NCI-H774 (cell line): ENCODE measurements at places on chromosomes 3 and 15.

- DNase-seq: no peak
Measured at GRCh38 chr15:60721257-60721626, 242.3 kb upstream of the ICE2 start.

GRCh38 chr3:184129012-184129411, 6.1 kb upstream of the EIF2B5 start:
- DNase-seq: peak; percentile 68

DNA sequence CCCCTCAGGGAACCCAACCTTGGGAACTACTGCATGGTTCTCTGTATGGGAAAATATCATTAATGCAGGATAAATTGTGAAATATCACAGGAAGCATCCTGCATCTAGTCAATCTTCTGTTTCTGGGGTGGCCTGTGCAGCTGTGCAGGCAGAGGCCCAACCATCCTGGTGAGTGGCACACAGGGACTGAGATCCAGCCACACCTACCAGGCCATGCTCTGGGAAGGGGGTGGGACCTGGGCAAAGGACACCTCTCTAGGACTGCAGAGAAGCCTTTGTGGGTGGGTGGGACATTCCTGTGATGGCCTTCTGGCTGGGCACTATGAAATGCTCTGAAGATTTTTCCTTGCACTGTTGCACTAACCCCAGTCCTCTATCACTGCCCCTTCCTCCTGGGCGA, 26.8 kb downstream of the CCRL2 start:
- no peak for DNase-seq

DNA sequence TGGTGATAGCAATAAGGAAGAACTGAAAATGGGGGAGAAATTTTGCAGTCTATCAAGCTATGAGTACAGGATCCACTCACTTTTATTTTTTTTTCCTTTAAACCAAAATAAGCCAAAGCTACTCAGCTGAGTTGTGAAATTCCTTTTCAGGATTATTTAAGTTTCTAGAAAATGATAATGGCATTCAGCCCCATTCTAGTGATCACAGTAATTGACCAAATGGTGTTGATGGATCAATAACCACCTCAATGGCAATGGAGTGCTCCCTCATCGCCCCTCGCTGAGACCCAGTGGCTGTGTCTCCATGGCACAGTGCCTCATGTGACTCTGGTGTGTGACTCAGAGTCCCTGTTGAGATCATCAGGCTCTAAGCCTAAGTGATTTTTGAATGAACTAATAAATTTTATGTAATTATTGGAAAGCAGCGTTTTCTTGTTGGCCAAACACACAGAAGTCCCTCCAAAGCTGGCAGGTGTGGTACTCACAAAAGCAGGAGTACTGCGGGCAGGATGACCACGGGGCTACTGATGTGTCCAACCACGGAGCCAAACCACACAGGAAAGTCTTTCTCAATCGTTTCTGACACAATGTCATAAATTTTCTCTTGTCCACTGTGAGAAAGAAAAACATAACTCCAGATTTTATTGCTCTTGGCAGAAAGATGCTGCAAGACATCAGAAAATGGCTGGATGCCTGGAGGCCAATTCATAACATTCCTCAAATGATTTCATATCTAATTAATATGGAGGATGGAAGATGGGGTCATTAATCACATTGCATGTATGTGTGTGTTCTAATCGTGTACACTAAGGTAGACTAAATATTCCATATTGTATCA, 14.4 kb upstream of the STARD5 start:
- no peak for DNase-seq

GRCh38 chr3:45987368-45988291, 8.0 kb downstream of the FYCO1 start:
- DNase-seq: no peak

DNA sequence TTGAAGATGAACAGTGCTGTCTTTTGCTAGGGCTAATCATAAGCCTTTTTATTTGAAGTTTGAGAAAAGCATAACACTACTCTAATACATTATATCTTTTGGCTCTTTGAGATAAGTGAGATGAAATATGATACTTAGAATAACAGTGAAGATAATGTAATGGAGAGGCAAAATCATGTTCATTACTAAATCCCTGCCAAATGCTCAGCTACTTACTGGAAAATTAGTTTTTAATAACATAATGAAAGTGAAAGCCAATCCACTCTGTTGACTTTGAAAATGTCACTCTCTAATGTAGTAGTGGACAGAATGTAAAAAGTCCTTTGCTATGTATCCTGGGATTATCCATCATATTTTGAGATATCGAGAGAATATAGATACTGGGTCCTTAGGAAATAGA, 35.9 kb upstream of the MYH15 start:
- DNase-seq: no peak

DNA sequence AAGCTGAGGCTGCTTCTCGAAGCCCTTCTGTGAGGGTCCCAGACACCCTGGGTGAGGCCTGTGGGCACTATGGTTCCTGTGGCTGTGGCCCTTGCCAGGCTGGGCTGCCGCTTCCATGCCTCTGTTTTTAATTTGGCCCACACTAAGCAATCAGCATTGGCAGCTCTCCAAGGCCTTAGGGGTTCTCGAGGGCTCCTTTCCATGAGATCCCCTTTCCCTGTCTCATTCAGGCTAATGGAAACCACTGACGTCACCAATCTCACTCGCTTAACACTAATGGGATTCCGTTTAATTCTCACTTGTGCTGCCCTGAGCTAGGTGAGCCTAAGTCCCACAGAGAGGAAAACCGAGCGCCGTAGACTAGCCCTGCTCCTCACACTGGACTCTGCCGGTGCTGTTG, 60.2 kb upstream of the RAB6B start:
- no peak for DNase-seq

DNA sequence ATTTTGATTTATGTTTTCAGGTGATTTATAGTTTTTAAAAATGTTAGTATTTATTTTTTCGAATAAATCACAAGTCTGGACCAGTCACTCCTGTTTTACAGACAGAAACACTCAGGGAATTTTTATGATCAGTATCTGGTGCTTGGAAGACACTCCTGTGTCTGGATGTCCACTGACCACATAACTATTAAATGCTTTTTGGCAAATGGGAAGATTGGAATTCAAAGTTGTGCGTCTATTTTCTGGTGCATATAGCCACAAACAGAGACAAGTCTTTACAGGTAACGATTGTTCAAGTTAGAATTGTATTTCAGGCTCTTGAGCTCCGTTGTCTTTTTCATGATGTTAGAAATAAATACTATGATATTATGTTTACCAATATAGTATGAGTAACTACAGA, 12.2 kb downstream of the CP start:
- no peak for DNase-seq

GRCh38 chr15:98401029-98401428, 247.3 kb upstream of the IGF1R start:
- no peak for DNase-seq

DNA sequence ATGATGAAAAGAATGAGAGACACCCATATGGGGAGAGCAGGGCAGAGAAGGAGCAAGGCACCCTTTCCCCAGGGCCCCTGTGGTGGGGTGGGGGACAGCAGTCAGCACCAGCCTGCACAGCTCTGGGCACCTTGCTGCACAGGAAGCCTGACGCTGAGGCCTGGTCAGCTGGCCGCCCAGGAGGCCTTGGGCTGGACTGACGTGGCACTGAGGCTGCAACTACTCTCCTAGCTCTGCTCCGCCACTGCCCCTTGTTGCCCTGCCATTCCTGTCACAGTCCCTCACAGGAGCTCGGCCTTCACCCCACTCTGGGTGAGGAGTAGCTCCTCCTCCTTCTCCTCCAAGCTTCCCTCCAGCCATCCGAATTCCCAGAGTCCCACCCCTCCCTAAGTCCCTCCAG, 99.7 kb downstream of the CPN2 start:
- no peak for DNase-seq

DNA sequence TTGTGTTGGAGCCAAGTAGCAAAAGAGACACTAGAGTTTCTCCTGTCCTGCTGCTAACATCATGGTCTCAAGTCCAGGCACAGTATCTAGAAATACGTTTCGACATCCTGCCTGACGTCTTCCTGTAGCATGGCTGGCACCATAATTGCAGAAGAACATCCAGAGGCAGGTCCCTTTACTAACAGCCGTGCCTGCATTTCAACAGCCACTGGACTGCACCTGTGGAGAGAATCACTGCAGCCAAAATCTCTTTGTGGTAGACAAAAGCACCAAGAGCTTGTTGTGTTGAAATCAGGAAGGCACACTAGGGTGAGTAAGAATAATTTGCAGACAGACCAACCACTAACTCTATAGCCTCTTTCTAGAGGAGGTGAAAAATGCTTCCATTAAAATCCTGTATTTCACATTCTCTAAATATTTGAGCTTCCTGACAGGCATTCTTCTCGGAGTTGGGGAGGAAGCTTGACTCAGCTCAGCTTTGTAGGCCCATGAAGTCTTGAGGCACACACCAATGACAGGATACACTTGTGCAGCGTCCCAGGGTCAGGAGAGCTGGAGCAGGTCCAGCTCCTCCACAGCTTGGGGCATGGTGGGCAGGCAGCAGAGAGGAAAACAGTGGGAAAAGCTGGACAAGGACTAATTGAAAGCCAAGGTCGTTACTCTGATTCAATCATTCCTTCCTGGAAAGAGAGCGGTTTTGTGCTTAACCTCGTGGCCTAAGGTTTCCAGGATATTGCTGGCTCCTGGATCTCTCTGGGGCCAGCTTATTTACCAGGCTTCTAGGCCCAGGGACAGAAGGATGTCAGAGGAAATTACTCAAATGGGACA, 244.9 kb downstream of the FAM43A start:
- no peak for DNase-seq

DNA sequence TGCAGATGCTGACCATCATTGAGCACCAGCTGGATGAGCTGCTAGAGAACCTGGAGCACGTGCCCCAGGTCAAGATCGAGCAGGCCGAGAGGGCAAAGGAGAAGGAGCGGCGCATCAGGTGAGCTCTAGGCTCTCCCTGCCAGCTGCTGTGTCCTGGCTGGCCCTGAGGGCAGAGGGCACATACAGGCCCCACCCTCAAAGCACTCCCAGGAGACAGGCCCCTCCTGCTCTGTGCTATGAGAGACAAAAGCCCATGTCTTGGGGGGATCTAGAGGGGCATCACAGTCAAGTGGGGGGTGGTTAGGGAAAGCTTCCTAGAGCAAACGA, 39.5 kb downstream of the CFAP100 start:
- no peak for DNase-seq

DNA sequence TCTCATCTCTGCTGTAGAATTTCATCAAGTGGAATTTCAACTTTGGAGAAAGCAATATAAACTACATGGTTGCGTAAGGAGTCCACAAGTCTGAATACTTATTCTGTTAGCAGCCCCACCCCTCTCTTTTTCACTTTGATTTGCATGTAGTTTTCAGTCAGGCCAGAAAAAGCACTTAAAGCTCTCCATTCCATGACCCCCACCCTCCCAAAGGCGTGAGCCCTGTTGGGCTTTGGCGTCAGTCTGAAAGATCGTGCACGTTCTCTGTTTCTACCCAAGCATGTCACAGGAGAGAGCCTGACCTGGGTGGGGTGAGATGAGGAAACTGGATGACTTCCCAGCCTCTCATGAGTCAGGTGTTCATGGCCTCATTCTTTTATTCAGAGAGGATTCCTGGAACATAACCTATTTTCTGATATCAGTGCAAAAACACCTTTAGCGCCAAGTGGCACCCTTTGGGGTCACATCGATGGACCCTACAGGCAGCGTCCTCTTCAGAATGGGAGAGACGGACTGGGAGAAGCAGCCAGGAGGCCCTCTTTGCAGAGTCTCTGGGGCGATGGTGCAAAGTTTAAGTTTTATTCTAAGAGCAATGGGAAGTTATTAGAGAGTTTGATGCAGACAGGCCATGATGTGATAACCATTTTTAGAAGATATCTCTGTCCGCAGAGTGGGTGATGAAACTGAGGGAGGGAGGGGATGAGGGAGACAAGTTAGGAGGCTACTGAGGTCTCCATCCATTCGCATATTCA, 55.8 kb downstream of the LSM3 start:
- DNase-seq: no peak

DNA sequence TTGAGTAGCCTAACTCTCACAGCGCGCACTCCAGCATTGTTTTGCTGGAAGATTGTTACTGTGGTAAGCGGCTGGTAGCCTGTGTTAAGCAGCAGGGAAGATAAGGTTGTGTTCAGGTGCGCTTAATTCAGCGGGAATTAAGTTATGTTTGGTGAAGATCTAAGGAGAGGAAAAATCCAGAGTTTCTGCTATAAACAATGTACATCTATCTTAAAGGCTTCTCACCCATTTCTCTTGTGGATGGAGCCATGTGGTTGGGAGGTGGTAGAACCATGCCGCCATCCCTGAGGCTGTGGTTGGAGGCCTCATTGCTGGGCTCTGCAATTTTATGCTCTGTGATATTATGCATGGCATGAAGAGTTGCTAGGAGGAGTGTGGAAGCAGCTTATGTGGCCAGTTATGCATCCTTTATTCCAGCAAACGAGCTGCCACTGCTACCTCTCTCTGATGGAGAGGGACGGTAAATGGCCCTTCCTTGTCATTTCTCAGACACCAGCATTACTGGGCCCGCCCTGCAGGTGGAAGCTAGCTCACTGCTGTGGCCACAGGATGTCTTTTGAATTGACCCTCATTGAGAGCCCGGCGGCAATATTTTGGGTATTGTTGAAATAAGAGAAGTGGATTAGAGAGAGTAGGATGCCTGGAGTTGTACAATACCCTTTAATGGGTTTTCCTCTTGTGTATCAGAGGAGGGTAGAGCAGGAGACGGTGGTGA, 1.3 kb downstream of the MINAR1 start:
- no peak for DNase-seq

DNA sequence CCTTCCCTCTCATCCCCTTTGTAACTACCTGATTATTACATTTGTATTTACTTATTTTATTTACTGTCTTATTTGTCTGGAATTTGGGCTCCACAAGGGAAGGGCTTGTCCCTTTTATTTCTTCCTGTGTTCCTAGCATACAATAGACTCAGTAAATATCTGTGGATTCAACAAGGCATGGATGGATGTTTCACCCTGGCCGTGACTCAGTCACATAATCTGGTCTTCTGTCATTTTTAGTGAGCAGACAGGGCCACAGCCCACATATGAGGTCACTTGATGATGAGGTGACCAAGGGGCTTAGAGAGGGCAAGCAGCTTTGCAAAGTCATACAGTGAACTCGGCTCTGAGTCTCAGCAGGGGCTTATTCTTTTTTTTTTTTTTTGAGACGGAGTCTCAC, 7.8 kb upstream of the DAG1 start:
- no peak for DNase-seq

DNA sequence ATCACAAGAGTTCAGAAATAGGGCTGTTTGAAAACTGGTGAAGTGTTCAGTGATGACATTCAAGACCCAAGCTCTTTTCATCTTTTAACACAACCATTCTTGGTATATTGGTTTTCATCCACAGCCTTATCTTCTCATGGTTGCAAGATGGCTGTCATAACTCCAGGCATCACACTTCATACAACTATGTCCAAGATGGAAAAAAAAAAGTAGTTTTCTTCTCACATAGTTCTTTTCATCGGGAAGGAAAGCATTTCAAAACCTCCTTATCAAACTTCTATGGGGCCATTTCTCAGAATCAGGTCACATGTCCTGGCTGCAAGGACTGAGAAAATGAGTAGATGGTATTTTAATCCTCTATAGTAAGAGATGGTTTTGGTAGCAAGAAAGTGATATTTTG, 21.1 kb upstream of the MFSD1 start:
- no peak for DNase-seq

DNA sequence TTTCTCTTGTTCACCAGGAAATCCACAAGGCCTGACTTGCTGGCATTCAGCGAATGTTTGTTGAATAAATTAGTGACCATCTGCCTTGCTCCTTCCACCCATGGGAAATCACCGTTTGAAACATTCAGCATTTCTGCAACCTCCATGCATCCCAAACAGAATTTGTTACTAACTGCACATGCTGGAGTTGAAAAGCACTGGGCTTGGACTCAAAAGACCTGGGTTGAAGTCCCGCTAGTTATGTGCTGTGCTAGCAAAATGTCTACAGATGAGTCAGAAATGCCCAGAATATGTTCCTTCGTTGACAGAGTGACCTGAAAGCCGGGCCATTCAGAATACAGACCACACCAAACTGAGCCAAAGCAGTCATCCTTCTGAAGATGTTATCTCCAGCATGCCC, 144.6 kb downstream of the ALDH1A2 start:
- DNase-seq: no peak
